ENCODE measurements at places on chromosomes 6 and 20. TPM values are rescaled to one million over a fixed set of nuclear protein-coding genes. Genes with fewer than 3 reads are reported as not detected.

Gene HLA-G
- 3.8 TPM for total RNA-seq

Gene BPIFB2
- total RNA-seq: not detected

Gene FOXA2
- not detected for total RNA-seq

Gene NNAT
- not detected for total RNA-seq

Gene PARD6B
- total RNA-seq: 4.7 TPM

Gene DEFB124
- total RNA-seq: not detected

Gene HLA-DPA1
- 27.6 TPM for total RNA-seq

Gene SLC52A3
- not detected for total RNA-seq

Gene SYCP2
- 2.6 TPM for total RNA-seq

Gene CCHCR1
- 39.2 TPM for total RNA-seq

Gene CD24
- 1.4 TPM for total RNA-seq

Gene TNFAIP3
- total RNA-seq: 402 TPM

Data from activated CD8-positive, alpha-beta T cell treated with anti-CD3 and anti-CD28 coated beads for 36 hours (primary cell).